ENCODE measurements at places on chromosomes 6 and 20.

DNA sequence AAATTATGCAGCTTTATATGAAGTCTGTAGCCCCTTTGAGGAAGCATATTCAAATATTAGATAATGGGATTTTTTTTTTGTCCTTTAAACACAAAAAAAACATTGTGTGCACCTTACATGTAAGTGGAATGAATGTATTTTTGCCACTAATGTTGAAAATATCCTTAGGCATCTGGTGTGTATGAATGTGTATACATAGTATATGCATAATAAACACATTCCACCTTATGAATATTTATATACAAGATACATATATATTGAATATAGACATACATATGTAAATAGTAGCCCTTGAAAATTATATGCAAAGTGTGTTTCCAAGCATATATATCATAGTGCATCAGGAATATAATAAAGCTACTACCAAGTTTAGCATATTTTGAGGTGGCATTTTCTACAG, 94.8 kb downstream of the SOBP start:
- no peak for DNase-seq

DNA sequence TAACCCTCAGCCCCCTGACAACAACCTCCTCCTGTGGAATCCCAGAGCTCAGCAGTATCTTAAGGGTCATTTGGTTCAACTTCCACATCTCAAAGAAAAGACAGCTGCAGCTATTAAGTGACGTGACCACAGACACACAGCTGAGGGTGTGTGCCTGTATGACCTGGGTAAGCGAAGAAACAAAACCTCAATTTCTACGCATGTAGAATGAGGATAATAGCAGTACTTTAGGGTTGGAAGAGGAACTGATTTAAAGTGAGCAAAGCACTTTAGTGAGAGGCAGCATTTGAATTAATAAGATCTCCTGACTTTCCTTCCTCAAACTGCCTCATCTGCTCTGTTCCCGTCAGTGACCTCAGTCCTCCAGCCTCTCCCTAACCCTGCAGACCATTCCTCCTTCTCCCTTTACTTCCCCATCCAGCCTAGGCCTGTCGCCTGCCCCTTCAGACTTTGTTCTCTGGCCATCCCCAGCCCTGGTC, 6.8 kb upstream of the ARMC2 start:
- peak; percentile 82 for DNase-seq

GRCh38 chr6:26021350-26022131, 58.9 kb downstream of the TRIM38 start:
- peak; percentile 90 for DNase-seq

DNA sequence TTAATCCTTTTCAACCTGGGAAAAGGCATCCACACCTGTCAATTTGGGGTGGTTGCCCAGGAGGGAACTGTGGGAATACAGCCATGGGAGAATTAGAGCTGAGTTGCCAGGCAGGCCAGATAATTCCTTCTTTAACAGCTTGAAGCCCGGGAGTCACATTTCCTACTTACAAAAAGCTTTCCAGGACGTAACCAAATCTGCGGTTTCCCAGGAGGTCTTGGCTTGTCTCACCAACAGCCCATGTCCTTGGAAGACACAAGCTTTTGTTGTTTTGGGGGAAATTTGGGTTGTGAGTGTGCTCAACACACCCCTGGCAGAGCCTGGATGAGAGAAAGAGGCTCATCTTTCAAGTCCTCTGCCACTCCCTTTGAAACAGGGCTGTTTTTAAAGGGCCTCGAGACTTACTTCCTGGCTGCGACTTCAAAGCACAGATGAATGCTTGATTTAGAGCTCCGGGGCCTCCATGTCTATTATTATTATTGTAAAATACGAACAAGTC, 465.9 kb upstream of the BTBD3 start:
- no peak for DNase-seq

GRCh38 chr6:35044145-35044745, 96.9 kb downstream of the TCP11 start:
- DNase-seq = peak; percentile 21

DNA sequence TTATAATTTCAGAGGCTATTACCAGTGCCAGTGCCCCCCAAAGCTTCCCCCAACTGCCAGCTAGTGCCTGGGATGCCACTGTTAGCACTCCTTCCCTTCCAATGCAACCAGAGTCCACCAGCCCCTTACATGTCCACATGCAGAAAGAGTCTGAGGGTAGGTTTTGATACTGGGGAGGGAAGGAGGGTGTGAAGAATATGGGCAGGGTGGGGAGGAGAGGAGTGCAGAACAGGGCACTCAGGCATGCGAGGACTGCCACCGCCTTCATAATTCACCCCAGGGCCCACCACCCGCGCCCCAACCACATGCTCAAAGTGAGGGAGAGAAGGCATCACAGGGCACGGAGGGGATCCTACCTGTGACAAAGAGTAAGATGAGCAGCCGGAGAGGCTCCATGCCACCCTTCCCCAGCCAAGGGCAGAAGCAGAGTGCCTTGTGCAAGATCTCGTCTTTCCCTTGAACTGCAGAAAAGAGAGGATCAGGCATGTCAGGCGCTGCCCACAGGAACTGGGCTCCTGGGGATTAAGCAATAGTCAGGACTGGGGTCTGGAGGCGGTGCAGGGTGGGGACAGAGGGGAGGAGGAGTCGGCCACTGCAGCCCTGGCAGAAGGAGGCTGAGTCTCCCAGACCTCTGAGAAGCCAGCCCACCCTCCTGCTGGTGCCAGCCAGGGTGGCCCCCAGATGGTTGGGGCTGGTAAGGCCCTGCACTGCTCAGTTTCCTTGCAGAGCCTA, at the start of gene TREM2:
Gene TREM2, minus strand, starts transcription at position 430 of the 732 bp plus-strand sequence. Its CDS starts 34 bp downstream, at position 396.
- DNase-seq = no peak

GRCh38 chr6:48186746-48187145, 75.7 kb upstream of the PTCHD4 start:
- no peak for DNase-seq

GRCh38 chr6:159213405-159213804, 44.2 kb downstream of the FNDC1 start:
- no peak for DNase-seq

DNA sequence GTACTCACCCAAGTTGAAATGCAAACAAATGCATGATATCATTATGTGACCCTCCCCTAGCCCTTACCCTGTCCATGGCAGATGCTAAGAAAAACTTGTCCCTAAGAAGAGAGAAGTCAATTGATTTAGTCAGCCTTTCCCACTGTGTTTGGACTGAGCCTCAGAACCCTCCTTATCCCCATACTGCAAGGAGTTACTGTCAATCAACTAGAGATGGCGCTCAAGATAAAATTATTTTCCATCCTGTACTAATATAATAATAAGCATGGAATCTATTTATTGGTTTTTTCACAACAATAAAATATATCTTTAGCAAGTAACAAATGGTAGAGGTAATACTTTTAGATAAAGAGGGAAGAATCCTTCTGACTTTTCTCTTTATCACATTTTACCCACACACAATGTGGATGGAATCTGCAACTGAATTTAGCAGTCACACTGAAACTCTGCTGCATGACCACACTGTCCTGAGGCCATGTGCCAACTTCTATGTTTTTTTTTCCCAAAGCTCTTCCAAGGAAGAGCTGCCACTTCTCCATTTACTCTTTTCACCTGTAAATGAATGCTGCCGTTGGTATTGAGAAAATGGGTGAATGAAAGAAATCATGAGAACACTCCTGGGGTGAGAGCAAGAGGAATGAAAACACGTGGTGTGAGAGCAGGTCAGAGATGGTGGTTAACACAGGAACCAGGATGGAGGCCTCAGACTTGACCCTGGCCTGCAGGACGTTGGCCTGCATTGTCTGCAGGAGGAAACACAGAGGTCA, 10.5 kb downstream of the NT5E start:
- DNase-seq = no peak

GRCh38 chr6:154343473-154344308, 12.9 kb downstream of the IPCEF1 start:
- no peak for DNase-seq

- no peak for DNase-seq
Observed at GRCh38 chr6:147169529-147169928, 34.7 kb upstream of the STXBP5 start.

DNA sequence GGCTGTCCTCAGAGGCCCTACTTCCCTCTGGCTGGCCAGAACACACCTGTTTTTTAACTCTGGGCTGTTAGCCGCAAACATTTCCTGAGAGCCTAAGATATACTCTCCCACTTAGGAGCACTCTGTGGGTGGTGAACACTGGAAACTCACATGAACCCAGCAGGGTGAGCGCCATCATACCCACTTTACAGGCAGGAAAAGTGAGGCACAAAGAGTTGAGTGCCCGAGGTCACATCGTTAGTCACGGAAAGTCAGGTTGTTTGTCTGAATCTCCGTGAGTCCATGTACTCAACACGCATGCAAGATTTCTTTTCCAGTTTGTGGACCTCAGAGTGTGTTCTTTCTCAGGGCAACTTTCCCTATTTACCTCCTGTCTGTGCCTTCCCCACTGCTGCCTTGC, 1.9 kb downstream of the BAK1 start:
- DNase-seq = no peak

DNA sequence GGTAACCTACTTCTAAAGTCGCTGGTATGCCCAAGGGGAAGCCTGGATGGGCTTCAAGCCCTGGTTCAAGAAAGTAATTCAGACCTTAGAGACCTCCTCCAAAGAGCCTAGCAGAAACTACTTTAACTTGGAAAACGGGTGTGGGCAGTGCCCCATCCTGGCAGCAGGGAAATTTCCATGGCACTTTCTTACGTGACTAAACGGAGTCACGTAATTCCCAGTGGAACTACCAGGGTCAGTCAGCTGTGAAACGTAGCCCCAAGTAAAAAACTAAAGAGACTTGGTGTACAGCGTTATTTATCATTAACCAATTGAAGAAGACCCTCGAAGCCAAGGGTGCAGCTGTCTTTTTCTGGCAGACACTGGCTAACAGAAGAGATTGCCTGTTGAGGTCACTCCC, 114.0 kb downstream of the RCAN2 start:
- DNase-seq = no peak

DNA sequence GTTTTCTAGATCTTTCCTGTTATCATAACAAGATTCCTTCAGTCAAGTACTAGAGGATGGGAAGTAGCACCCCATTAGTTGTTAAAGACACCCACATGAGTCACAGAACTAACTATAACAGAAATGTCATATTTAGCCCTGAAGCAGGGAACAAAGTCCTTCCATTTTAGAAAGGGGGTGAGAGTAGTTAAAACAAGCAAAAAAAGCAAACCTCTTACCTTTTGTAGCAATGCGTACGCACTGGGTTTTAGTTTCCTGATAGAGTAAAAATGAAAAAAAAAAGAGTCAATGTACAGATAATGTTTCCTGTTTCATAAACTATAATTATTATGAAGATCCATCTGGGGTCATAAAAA, 163.7 kb upstream of the THEMIS start:
- DNase-seq = no peak

DNA sequence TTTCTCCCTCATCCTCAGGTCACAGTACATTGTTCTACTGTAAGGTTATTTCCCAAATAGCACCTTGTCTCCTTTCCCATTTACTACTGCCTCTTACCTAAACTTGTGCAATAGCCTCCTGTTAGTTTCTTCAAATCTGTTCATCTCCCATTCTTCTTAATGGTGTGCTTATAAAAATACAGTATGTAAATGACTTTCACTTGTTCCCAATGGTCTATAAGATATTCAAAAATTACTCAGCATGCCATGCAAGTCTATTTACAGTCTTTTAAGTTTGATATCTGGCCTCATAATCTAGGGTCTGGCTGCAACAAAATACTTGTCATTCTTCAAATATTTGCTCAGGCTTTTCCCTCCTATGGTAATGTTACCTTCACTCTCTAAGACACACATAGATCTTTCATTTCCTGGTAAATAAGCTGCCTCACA, 31.5 kb upstream of the RHAG start:
- DNase-seq = no peak

GRCh38 chr20:25139029-25139705, 56.3 kb upstream of the ENTPD6 start:
- no peak for DNase-seq

DNA sequence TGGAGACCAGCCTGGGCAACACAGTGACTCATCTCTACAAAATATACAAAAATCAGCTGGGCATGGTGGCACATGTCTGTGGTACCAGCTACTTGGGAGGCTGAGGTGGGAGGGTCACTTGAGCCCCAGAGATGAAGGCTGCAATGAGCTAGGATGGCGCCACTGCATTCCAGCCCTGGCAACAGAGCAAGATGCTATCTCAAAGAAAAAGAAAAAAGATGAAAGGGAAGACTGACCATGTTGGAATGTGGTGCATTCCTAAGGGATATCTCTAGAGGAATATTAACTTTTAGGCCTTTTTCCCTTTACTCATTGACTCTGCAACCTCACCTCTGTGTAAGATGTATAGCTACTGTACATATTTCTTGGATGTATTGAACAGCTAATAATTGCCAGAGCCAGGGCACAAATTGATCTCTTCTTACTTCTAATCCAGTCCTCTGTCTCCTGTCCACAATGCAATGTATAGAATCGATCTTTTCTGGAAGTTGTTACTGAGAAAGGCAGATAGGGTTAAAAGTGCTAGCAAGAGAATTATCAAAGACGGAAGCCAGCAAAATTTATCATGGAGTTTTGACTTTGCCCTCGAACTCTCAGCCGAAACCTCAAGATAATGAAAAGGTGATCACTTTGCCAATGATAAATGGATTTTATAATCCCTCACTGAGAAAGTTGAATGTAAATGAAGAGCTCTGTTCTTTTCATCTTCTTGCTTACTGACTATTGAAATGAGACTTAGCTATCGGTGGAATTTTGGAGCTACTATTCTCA, 46.3 kb downstream of the GCNT2 start:
- DNase-seq = no peak

DNA sequence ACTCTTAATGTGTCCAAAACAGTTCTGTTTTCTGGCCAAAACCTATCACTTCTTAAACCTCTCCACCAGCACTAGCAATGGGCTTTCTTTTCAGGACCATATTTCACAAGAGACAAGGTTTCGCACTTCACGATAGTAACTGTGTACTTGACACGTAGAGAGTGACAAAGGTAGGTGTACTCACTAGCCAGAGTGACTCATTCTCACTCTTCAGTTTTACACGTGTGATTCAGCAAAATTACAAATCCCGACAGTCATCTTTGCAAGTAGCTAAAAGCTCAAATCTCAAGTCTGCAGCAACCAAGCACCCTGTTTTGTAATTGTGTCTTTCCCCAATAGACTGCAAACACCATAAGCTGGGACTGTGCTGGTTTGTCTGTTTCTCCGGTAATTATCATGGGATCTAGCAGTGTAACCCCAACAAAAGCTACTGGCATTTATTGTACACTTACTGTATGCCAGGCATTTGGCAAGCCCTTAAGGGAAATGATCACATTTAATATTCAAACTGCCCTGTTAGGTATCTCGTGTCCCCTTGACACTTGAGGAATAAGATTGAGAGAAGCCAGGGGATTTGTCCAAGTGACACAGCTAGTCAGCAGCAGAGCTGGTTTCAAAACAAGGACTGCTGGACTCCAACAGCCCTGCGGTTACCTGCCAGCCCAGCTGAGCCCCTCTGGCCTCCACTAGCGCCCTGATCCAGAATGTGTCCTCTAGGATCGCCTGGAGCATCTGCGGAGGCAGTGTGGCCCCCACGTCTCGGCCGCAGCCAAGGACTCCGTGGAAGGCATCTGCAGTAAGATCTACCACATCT, 9.9 kb downstream of the PCIF1 start:
- peak; percentile 48 for DNase-seq

GRCh38 chr6:53300656-53301551, 47.8 kb downstream of the ELOVL5 start:
- no peak for DNase-seq

GRCh38 chr6:24763578-24763977, 11.2 kb upstream of the GMNN start:
- no peak for DNase-seq
